Iris pigment epithelial cell (primary cell): ENCODE measurements at places on chromosomes 11 and 22.

DNA sequence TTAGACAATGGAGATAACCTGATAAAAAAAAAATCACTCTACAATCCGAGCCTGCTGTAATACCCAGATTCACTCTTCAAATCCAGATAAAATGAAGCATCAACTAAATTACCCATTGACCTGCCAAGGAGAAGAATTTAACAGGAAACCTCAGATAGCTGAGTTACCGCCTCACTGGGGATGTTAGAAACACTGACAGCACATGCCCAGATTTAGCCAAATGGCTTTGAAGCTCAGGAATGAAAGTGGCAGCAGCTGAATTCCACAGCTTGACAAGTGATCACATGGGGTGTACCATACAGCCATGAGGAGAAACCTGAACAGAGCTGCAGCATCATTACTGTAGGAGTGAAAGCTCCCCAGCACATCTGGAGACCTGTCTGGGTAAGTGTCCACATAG lies 807.6 kb downstream of the DLG2 start:
- no peak for DNase-seq

GRCh38 chr11:16883174-16883573 lies 131.0 kb downstream of the PLEKHA7 start:
- DNase-seq, result no peak

DNA sequence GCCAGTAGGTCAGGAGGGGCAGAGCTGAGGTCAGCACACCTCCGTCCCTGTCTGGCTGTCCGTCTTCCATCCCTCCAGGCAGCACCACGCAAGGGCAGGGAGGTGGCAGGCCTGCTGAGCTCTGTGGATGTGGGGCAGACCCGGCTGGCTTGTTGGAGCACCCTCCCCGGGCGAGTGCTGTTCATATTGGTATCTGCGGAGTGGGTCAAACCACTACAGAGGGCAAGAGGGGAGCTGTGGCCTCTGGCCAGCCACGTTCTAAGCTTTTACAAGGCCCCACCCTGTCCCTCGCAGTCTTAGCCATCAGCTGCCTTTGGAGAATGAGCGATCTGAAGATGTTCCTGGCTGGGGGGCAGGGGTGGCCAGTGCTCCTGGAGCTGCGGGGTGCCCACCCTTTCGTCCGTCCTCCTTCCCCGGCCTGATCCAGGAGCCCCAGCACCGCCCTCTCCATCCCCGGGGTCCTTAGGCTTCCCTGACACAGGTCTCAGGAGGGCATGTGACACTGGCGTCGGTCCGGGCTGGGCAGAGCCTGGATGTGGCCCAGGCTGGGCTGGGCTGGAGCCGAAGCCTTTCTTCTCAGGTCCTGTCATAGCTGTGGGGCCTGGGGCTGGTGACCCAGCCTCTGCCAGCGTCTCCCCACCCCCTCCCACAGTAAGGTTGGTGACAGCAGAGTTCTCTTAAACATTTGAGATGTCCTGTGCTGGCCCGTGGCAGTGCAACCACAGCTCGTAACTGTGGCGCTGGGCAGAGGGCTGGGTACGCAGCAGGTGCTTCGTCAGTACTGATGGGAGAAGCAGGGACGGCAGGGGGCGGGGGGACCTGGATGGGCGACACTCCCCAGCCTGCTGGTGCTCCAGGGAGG lies 31.7 kb upstream of the GRAMD4 start:
- no peak for DNase-seq

DNA sequence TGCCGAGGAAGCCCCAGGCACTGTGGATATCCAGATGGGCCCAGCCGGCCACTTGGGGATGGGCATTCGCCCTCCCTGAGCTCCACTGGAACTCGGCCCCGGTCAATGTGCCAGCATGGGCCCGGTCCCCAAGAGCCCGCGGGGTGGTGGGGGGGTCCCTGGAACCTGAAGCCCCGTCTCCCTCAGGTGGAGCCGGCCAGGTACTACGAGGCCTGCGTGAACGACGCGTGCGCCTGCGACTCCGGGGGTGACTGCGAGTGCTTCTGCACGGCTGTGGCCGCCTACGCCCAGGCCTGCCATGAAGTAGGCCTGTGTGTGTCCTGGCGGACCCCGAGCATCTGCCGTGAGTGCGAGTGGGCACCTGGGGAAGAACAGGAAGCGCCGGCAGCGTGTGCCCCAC lies 21.2 kb downstream of the MUC5AC start:
- DNase-seq, result no peak

DNA sequence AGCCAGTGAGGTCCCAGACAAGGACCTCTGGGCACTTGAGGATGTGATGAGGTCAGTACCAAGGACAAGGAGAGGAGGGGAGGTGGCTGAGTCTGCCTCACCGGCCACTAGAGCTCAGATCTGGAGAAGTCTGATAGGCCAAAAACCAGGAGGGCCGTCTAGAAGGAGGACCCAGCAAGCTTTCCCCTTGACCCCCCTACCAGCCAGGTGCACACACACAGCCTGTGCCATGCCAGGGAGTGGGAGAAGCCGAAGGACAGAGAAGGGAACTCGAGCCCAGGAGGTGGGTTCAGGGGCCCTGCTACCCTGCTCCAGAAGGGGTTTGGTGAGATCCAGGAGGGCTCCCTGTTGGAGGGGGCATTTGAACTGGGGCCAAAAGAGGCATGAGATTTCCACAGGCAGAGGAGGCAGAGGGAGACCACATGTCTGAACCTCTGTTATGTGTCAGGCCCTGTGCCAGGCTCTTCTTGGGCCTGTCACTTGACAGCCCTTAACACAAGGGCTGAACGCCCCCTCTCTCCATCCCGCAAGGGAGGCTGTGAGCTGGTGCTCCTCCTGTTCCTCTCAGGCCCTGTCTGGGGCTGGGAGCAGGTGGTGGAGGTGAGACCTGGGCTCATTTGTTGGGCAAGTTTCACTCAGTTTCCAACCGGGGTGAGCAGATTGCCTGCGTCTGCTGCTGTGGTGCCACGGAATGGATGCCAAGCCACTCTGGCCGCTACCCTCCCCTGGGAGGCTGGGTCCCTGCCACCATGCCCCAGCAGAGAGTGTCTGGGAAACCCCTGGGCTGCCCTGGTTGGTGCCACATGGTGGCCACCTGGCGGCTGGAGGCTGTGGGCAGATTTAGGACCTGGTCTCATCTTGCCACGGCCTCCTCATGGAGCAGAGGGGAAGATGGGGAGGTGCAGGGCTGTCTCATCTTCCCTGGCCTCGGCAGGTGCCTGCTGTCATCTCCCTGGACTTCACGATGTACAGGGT lies 65.2 kb downstream of the MPPED1 start:
- no peak for DNase-seq
